ENCODE measurements at places on chromosomes 1 and 21. TPM values are rescaled to one million over a fixed set of nuclear protein-coding genes. Genes with fewer than 3 reads are reported as not detected.

DNA sequence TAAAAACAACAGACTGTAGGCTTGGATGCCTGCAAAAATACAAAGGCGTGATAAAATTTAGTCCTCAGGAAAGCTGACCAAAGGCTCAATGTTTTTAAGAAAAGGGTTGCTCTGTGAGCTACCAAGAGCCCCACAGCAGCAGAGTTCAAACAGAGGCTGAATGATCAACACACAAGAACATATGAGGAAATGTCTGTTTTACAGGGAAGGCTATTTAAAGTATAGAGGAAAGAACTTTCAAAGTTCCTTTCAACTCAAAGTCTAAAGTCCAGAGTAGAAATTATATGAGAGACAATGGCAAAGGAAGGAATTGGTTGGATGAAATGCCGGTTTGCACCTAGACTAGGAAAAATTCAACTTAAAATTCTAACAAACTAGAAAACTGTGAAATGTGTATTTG is 8.6 kb downstream of the CLSTN1 start:
- no peaks in the 10 kb centered on the region for H3K27me3 ChIP-seq
- DNase-seq: no peak
- H3K4me3 ChIP-seq: no peak overlapping the region
- H3K36me3 ChIP-seq: peaks cover 19% of the 10 kb centered on the region
- peaks cover 1% of the 10 kb centered on the region for H3K4me1 ChIP-seq
- H3K27ac ChIP-seq: no peak overlapping the region

- H3K4me3 ChIP-seq: no peak overlapping the region
- no peak overlapping the region for H3K27ac ChIP-seq
- DNase-seq: no peak
- no peaks in the 10 kb centered on the region for H3K4me1 ChIP-seq
Measured at GRCh38 chr1:147840909-147841308, 61.7 kb upstream of the GJA8 start.

Gene FOXD3
- total RNA-seq: not detected

GRCh38 chr1:87791931-87792740 is 463.5 kb downstream of the LMO4 start:
- H3K36me3 ChIP-seq: no peaks in the 10 kb centered on the region
- no peak for DNase-seq

Gene LCE6A
- total RNA-seq: not detected

Gene MAD2L2
- total RNA-seq: 63.1 TPM

- DNase-seq: no peak
- H3K4me1 ChIP-seq: no peaks in the 10 kb centered on the region
- H3K4me3 ChIP-seq: no peak overlapping the region
- no peaks in the 10 kb centered on the region for H3K27me3 ChIP-seq
- peaks cover 25% of the 10 kb centered on the region for H3K36me3 ChIP-seq
Measured at GRCh38 chr1:19775317-19775716, 24.4 kb downstream of the TMCO4 start.

DNA sequence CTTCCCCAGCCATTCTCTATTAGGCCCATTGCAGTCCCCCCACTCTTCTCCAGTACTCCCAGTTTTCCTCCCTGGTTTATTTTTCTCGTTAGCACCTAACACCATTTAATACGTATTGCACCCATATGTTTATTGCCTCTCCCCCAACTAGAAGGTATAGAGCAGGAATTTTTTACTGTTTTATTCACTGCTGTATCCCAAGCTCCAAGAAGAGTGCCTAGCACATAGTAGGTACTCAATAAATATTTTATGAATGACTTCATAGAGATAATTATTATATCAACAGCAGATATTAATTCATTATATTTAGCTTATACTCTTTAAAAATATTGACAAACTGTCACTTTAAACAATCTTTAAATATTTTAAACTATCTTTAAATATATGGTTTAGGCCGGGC is 5.7 kb upstream of the ACOT7 start:
- no peak overlapping the region for H3K4me3 ChIP-seq
- H3K4me1 ChIP-seq: peaks cover 17% of the 10 kb centered on the region
- no peaks in the 10 kb centered on the region for H3K36me3 ChIP-seq
- H3K27me3 ChIP-seq: peaks cover 8% of the 10 kb centered on the region
- no peak overlapping the region for H3K27ac ChIP-seq

GRCh38 chr1:40003156-40004093 is 37.1 kb upstream of the CAP1 start:
- H3K4me3 ChIP-seq: no peak overlapping the region
- peaks cover 7% of the 10 kb centered on the region for H3K27me3 ChIP-seq
- H3K4me1 ChIP-seq: peaks cover 9% of the 10 kb centered on the region

Measured in activated CD4-positive, alpha-beta memory T cell treated with anti-CD3 and anti-CD28 coated beads, Interleukin-2, amount 10 ng/mL, durations not matched to agents 7 days and 5 days (primary cell).